ENCODE measurements at places on chromosomes 16 and 17.

DNA sequence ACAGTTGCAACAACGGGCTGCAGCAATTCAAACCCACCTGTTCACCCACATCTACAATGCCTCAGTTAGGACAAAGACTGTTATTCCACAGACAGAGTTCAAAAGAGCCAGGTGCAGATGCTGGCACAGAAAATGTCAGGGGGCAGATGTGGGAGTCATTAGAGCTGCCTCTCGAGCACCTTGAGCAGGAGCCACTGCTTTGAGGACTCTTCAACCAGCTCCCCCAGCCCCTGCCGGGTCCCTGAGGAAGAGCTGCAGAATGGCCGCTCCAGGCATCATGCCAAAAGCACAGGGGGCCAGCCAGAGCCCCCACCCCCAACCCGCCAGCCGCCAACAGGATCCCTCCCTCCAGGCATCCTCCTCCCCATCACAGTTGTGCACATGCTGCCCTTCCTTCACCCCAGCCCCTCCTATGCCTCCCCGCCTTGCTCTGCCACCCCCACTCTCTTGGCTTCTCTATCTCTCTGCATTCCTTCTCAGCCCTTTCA, 20.8 kb downstream of the C17orf67 start:
- no peak for DNase-seq

DNA sequence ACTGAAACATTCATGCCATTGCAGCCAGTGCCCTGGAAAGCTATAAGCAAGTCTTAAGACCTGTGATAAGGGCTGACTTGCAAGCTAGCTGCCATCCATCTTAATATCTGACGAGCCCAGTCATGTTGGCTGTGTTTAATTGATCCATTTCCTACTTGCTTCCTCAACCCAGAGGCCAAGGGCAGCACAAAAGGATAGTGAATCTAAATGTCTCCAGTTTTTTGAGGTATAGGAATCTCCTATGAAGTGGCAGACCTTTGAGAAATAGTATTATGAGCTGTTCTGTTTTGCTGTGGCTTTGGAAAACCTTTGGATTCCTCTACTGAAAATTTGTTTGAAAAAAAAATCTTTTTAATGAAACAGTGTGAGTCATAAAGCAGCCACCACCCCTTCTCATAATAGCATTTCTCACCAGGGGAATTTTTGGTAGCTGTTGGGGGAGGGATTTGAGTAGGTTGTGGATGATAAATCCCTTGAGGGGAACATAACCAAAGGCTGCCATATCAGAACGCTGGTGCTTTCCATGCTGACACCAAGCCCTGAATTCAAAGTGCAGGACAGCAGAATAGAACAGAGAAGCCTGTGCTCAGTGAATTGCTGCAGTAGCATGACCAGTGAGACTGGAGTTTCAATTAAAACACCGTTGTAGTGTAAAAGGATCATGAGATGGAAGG, 12.9 kb downstream of the ZNRF1 start:
- peak; percentile 60 for DNase-seq

DNA sequence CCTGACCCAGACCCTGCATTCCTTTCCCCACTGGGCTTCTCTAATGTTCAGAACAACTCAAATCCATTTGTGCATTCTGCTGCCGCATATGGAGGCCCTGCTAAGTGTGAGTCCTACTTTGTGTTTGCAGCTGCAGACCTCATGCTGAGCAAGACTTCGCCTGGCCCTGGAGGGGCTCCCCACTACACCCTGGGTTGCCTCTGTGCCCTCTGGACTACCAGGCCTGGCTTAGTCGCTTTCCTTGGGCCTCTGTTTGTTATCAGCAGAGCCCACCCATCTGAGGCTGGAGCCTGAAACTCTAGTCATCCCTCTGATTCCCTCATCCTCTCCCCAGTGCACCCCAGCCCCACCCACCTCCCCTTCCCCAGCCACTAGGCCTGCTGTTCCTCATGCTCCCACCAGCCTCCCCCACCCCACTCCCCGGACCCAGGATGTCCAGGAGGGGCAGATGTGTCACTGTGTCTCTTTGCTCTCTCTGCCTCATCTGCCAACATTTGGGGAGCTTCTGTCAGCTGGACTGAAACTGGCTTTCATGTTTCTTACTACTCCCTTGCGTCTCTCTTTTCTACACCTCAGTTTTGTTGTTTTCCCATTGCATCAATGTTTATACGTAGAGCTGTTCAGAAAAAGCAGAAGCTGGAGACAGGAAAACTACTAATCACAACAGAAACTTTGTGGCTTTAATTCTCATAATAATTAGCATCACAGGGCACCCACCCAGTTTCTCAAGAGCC, 17.9 kb upstream of the CD300E start:
- no peak for DNase-seq

DNA sequence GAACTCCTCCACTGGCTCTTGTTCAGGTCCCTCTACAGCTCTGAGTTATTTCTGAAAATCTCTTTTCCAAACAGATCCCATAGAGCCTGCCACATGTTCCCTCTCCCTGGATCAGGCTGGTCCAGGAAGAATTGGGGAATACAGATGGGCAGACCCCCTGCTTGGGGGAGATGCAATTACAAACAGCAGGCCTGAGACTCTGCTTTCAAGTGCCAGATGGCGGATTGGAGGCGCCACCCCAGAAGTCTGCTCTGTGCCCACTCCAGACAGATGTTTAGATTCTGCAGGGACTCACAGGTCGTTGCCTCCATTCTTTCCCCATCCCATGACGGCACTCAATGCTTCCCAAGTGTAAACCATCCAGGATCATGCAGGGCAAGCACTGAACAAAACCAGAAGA, 316.6 kb downstream of the SLC39A11 start:
- no peak for DNase-seq

- no peak for DNase-seq
Measured at GRCh38 chr16:50263940-50264929, 2.1 kb upstream of the ADCY7 start.

- DNase-seq = no peak
Measured at GRCh38 chr16:11535494-11535893, 51.2 kb downstream of the LITAF start.

- DNase-seq = no peak
Measured at GRCh38 chr16:84421081-84421937, 53.0 kb downstream of the ATP2C2 start.

- no peak for DNase-seq
Measured at GRCh38 chr17:60065867-60066266, 12.9 kb downstream of the HEATR6 start.

GRCh38 chr17:52696362-52696761, 537.8 kb upstream of the CA10 start:
- no peak for DNase-seq

- no peak for DNase-seq
Measured at GRCh38 chr16:86898386-86898785, 320.0 kb downstream of the FOXL1 start.

DNA sequence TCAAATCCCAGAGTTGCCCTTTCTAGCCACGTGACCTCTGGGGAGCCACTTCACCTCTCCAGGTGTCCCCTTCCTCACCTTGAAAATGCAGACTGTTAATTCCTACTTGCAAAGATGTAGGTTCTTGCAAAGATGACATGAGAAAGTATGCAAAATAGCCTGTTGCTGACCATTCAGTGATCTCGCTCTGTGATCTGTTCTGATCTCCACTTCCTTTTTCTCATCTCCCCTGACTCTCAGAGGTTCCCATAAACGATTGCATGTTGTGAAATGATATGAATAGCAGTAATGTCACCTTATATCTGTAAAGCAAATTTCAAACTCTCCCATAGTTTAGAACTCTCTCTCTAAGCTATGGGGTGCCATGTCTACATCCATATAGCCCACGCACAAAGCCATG, 182.3 kb downstream of the TMEM132E start:
- no peak for DNase-seq

DNA sequence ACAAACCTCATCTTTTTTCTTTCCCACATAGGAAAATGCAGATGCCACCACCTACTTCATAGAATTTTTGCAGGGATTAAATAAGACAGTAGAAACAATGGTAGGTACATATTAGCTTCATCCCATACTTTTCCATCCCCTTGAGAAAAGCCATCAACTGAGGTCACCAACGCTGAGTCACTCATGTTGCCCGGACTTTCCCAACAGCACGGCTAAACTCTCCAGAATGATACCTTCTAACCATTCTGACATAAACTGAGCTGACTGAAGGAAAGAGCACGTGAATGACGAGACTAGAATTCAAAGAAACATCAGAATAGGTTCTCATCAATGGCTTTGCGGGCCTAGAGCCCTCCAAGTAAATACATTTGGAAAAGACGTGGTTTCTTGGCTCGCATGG, 146.0 kb upstream of the RCVRN start:
- DNase-seq = no peak

DNA sequence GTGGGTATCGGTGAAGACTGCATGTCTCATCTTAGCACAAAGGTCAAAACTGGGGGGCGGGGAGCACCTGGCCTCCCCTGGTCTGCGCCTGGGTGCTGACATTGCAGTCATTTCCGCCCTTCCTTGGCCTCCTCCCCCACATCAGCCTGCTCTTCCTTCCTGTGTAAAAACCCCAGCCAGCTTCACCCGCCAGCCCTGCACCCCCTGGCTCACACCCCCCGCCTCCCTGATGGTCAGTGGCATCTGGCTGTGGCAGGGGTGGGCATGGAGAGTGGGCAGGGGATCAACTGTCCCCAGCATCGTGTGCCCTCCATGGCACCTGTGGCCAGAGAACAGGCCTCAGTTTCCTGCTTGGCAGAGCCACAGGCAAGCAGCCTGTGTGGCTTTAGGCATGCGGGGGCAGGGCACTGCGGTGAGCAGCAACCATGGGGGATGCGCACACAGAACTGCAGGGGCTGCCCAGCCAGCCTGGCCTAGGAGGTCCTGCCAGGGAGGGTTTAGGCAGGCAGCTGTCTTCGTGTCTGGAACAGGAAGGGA, 26.5 kb upstream of the LASP1NB start:
- DNase-seq = no peak

DNA sequence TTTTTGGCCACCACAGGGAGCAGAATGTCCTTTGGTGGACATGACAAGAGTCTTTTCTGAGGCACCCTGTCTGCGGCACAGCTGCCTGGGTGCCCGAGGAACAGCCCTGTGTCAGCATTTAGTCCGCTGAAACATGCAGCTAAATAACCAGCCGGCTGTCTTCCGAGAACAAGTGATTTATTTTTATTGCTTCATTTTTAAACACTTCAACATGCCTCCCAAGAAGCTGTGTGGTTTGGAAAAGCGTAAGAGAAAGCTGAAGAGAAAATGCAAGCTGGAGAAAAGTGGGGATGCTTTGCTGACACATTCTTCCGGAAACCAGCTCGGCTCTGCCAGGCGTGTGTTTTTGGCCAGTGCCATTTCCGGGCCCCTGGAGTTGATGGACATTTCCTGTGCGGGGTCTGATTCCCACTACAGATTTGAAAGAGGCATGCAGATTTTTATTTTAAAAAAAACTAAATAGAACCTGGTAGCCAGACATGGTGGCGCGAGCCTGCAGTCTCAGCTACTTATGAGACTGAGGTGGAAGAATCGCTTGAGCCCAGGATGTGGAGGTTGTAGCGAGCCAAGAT, 94.7 kb downstream of the SEC14L1 start:
- DNase-seq = peak; percentile 81

- DNase-seq = peak; percentile 8
Measured at GRCh38 chr17:77356109-77356689, 215.4 kb downstream of the SEC14L1 start.

DNA sequence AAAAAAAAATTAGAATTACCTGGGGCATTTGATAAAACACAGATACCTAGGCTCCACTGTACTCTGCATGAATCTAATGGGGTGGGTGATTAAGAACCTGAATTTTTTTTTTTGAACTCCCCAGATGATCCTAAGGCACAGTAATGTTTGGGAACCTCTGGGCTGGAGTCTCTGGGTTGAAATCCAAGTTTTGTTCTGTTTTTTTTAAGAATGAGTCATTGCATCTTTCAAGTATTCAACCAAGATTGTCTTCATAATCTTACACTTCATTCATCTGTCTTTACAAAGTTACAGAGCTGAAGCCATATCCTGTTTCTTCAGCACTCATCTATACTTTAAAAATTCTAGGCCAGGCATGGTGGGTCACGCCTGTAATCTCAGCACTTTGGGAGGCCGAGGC, 52.6 kb downstream of the PIGL start:
- peak; percentile 49 for DNase-seq

- no peak for DNase-seq
Measured at GRCh38 chr16:89023621-89024511, 46.9 kb upstream of the CBFA2T3 start.

DNA sequence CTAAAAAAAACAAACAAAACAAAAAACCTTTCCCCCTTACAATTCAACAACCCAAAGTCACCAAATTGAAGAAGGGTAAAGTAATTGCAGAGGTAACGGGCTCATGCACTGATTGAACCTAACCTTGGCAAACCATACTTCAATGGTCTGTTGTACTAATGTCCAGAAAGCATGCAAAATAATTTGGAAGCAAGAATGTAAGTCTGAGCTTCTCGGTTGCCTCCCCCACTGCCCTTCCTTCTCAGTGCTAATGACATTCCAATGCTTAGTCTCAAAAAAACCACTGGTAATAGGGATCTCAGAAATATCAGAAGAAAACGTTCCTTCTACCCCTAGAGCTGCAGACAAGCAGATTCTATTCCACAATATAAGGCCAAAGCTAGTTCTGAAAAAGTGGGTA, 15.8 kb downstream of the KRABD2 start:
- no peak for DNase-seq
